ENCODE measurements at places on chromosomes 3 and 15.
A peak's percentile ranks its signal among the peaks of the same experiment; 100 is the strongest.

- no peak for DNase-seq
These were observed 57.3 kb upstream of the DLG1 start for GRCh38 chr3:197355713-197356112.

DNA sequence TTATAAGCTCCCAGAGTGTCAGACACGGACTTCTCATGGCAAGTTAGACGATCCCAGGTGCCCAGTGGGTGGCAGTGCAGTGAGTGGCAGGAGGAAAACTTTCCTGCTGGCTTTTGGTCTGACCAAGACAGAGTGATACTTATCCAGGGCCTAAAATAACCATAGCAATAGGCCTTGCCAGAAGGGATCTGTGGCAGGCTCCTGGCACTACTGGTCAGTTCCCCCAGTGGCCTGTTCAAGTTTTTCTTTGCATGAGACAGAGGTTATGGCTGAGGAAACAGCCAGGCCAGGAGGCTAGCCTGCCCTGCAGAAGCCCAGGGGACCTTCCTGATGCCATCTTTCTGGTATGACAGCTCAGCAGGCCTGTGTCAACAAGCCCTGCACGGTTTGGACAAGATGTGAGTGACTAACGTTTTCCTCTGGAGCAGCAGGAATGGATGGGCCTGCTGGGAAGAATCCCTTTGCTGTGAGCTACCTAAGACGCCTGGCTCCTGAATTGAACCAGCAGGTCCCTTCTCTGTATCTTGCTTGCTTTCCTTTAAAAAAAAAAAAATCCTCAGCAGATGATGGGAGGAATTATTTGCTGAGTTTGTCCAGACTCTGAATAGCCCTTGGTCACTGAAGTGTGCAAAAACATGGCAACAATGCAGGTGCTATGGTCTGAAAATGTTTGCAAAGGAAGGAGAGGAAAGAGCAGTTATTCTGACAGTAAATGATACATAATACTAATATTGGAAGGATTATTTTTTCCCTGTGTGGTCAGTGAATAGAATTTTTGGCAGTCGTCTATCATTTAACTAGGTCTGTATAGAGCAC, 18.0 kb downstream of the SCG5 start:
- DNase-seq = no peak

- DNase-seq = no peak
These were observed 106.5 kb downstream of the IQCH start for GRCh38 chr15:67361100-67361499.

- DNase-seq = peak; percentile 56
These were observed 93.0 kb upstream of the LPP start for GRCh38 chr3:188060840-188061544.

GRCh38 chr15:71559616-71560015, 250.7 kb upstream of the NR2E3 start:
- no peak for DNase-seq

- DNase-seq = no peak
These were observed 65.6 kb upstream of the CTXND1 start for GRCh38 chr15:80317389-80318182.

DNA sequence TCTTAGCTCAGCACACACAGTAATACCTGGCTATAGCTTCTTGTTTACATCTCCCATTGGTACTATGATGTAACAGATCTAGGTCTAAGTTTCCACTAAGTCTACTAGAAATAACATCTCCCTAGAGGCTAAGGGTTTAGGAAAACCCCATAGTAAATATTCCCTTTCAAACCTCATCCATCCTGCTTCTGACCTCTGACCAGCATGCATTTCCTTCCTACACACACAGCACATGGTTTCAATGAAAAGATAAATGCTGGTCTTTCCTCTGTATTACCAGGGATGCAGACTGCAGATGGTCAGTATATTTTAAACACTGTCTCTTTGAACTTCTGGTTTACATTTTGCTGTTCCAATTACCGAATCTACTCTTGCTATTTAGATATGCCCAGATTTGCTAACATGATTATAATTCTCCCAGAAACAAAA, 96.6 kb downstream of the EFL1 start:
- no peak for DNase-seq

- DNase-seq = no peak
These were observed 86.7 kb downstream of the IQSEC1 start for GRCh38 chr3:12986521-12986920.

- DNase-seq = no peak
These were observed 8.9 kb upstream of the PXK start for GRCh38 chr3:58323529-58324390.

Measured in CD8-positive, alpha-beta T cell (primary cell).